ENCODE measurements at places on chromosomes 4 and X. TPM values are rescaled to one million over a fixed set of nuclear protein-coding genes. Genes with fewer than 3 reads are reported as not detected.

PRSS12 gene
- total RNA-seq = not detected

KIF4A gene
- 32.2 TPM for total RNA-seq

ADH7 gene
- total RNA-seq = not detected

HOPX gene
- total RNA-seq = 36.9 TPM

TBC1D19 gene
- total RNA-seq = 5.2 TPM

TCEAL2 gene
- total RNA-seq = not detected

All from T-helper 2 cell treated with Interferon-gamma antibody and Interleukin-4, amounts not matched to agents 100 ng/mL and 5 ng/mL, for 36 hours (primary cell).